ENCODE measurements at places on chromosomes 7 and 10.
A peak's percentile ranks its signal among the peaks of the same experiment; 100 is the strongest.

DNA sequence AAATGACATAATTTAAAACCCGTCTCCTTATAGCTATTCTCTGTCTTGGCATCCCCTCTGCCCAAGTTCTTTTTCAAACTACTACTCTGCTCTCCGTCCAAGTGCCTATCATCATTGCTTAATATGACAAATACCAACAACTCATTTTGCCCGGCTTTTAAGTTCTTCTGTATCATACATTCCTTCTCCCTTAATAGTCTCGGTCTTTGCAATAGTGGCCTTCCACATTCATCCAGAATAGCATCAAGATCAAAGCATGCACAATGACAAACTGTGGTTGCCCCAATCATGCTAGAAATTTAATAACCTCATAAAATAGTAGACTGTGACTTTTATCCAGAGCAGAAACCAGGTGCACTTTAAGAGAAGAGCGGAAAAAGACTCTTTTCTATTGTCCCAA lies 198.9 kb downstream of the ETV1 start:
- no peak for DNase-seq

DNA sequence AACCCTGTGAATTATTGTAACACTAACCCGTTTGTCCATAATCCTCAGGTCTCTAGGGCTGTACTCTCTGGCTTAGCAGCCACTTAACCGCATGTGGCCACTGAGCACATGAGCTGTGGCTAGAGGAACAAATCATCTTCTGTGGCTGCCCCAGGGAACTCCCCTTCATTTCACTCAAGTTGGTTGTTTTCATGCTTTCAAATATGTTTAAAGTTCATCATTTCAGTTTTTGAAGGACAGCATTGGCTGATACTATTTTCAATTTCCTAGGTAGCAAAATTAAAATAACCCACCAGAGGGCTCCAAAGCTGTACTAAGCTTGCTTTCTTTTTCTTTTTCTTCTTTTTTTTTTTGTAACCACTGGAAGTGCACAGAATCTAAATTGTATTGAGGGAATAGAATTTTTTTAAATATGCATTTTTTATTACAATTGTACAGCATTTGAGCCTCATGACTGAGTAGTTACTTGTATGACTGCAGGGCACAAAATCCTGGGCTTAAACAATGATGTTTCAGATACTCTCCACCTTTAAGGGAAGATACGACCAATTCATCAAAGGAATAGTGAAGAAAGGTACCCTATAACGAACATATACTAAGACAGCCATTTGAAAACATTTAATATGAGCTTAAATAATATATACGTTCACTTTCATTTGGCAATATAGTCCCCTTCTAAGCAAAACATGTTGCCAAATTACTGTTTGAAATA lies 38.6 kb downstream of the MRC1 start:
- no peak for DNase-seq

DNA sequence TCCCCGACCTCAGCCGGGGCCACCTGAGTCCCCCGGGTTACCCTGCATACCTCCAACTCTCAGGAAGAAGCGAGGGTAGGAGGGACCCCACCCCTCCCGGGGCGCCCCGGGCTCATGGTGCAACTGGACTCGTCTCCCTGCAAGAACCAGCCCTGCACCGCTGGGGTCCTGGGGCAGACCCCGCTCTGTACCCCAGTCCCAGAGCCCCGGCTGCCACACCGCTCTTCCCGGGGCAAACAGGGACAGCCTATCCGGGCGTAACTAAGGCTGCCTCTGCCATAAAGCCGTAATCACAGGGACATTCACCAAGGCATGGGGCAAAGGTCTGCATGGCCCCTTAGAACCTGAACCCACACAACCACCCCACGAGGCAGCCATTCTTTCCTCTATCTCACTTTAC lies 6.7 kb upstream of the MAFK start:
- no peak for DNase-seq

- DNase-seq, result no peak
Observed at GRCh38 chr7:41375582-41375981, 327.3 kb downstream of the INHBA start.

DNA sequence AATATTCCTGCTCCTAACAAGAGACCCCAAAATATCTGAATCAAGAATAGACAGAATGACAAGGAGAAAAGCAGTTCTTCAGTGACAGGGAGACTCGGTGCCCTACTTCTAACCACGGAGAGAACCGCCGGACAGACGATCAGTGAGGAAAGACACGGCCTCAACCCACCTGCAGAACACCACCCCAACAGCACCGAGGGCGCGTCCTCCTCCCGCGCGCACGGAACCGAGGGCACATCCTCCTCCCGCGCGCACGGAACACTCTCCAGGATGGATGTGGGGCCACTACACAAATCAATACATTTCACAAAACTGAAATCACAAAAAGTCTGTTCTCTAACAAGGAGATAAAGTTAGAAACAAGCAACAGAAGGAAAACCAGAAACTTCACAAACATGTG lies 9.7 kb upstream of the ADAM8 start:
- DNase-seq, result no peak

GRCh38 chr7:17434191-17434590 lies 135.7 kb downstream of the AHR start:
- DNase-seq, result no peak

DNA sequence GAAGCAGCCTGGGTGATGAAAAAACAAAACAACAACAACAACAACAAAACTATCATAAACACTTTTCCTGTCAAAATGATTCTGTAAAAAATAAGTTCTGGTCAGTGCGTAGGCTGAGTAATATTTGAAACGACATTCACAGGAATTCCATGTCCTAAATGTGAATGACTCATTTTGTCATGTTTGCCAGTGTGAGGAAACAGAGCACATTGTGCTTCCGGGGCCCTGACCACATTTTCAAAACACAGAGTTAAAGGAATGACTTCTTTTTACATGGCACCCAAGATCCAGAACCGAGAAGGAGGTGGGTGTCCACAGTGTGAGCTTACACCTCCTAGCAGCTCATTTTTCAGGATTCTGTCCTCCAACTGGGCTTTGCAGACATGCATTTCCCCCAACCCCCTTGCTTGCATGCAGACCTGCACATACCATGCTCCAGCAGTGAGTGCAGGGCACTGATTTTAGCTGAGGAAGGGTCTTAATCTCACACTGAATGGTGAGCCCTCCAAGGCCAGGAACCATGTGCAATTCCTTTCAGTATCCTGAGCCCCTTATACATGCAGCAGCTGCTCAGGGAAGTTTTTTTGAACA lies 3.0 kb downstream of the CLRN3 start:
- no peak for DNase-seq

GRCh38 chr10:84820120-84820519 lies 491.7 kb downstream of the CCSER2 start:
- DNase-seq, result no peak

DNA sequence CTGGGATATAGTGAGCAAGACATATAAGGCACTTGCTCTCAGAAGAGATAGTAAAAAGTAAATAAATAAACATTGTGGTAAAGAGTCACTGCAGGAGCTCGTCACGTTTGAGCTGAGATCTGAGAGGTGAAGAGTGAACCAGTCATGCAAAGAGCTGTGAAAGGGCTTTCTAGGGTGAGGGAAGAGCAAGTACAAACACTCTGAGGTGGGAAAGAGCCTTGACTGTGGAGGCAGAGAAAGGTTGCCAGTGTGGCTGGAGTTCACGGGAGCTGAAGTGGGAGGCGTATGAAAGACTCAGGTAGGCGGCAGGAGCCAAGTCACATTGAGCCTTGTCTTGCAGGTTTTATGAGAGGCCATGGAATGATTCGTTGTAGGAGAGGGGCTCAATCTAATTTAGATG lies 141.0 kb downstream of the C1GALT1 start:
- no peak for DNase-seq

GRCh38 chr7:7271094-7271874 lies 88.9 kb downstream of the C1GALT1 start:
- DNase-seq, result no peak

GRCh38 chr10:48970046-48970445 lies 30.4 kb upstream of the LRRC18 start:
- no peak for DNase-seq

DNA sequence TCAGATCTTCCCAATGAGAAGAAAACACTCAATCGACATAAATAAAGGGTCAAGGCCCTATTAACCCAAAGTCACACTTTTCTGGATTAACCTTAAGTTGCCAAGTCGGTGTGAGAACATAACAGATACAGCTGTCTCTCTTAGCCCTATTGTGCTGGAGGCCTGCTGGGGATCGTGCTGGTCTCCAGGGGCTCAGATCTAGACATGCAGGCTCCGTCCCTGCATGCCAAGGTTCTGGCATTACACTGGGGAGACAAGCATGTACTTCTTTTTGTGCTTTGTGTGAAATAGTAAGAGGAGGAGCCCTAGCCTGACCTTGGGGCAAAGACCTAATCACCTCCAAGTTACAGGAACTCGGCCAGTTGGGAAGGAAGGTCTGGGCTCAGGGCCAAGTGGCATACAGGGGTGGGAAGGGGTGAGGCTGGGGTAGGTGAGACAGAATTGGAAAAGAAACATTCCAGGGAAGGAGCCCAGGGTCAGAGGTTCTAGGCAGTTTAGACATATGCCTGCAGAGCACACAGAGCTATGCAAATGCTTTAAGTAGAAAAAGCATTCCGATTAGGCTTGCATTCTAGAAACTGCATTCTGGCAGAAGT lies 216.4 kb downstream of the HECW1 start:
- no peak for DNase-seq

- DNase-seq, result no peak
Observed at GRCh38 chr7:125326666-125327255, 397.1 kb upstream of the POT1 start.

GRCh38 chr10:117905404-117905803 lies 141.3 kb downstream of the RAB11FIP2 start:
- DNase-seq, result no peak

- DNase-seq, result no peak
Observed at GRCh38 chr10:77245953-77246352, 391.7 kb downstream of the KCNMA1 start.

GRCh38 chr10:13390604-13391522 lies 42.8 kb upstream of the SEPHS1 start:
- DNase-seq, result no peak

GRCh38 chr7:100157334-100158228 lies 942 bp downstream of the TRAPPC14 start:
- DNase-seq, result no peak

GRCh38 chr10:63313066-63313717 lies 152.6 kb downstream of the JMJD1C start:
- DNase-seq, result no peak

GRCh38 chr10:93465806-93466675 lies 16.1 kb downstream of the MYOF start:
- DNase-seq, result peak; percentile 88

DNA sequence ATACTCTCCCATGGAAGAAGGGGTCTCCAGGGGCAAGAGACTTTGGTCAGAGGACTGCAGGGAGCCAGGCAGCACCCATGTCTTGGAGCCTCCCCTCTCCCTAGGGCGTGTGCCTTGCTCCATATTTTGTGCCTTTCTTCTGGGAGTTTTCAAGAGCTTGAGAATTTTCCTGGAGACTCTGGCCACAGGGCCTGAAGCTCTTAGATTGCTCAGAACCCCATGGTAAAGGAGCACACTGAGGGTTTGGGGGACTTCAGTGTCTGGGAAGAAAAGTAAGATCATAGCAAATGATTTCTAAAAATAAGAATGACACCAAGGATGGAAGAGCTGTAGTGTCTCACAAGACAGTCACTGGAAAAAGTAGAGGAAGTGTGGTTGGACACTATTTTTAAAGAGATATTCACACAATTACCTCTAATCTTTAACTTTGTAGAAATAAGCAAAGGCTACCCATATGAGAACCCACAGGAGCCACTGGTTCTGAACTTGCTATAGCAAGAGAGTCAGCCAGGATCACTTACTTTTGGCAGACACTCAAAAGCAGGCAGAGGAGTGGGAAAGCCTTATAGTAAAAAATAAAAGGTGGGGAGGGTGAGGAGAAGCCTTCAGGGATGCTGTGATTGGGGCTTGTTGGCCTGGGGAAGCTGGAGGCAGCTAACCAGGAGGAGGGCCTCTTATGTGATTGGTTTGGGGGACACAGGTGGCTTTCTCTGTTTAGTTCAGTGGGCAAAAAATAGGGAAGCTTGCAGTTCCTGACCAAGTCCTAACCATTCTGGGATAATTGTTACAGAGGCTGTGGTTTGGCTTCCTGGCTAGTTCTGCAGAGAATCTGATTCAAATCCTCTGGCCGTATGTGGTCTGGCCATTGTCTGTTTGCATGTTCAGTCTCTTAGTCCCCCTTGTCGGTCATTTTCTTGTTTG lies 5.1 kb upstream of the CSGALNACT2 start:
- DNase-seq, result no peak

GRCh38 chr10:71957546-71958275 lies 6.5 kb upstream of the CHST3 start:
- DNase-seq, result no peak

GRCh38 chr10:3509355-3509754 lies 275.7 kb downstream of the KLF6 start:
- no peak for DNase-seq

DNA sequence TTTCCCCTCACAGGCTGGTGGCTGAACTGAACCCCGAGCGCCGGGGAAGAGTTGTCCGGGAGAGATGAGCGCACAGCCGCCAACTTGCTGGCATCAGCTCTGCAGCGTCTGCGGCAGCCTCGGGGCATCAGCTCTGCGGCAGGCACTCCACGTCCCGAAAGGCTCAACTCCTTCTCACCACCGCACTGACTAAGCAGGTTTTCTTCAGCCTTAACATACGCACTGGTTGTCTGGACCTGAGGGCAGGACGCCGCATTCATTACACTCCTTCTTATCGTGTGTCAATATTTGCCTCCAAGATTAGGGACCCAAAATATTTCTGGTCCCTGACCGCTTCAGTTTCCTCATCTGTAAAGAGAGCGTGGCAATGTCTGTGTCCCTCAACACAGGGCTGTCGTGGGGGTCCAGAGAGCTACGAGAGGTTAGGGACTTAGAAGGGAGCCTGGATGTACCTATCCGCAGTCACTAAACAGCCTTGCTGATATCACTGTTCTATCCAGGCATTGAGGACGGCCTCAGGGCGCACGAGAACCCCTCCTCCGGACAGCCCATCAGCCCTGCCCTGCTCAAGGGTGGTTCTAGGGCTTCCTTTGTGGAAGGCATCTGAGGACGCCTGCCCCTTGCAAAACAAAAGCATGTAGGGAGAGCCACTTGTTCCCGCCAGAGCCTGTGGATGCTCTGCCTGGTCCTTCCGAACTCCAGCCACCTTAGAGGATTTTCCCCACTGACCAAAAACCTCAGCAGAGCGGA lies 42.8 kb upstream of the FIGNL1 start:
- no peak for DNase-seq

- DNase-seq, result no peak
Observed at GRCh38 chr7:364536-364935, 74.6 kb downstream of the FOXL3 start.

- no peak for DNase-seq
Observed at GRCh38 chr10:1739751-1740150, 2.4 kb upstream of the ADARB2 start.

- DNase-seq, result no peak
Observed at GRCh38 chr10:95217476-95217875, 23.4 kb downstream of the ACSM6 start.

- DNase-seq, result no peak
Observed at GRCh38 chr7:85781606-85782005, 594.8 kb upstream of the SEMA3D start.

- DNase-seq, result no peak
Observed at GRCh38 chr10:84193846-84194423, 402 bp upstream of the CDHR1 start.
